IPS DF 6.9 (cell line): ENCODE measurements at places on chromosomes 6 and 20.

- DNase-seq = no peak
Observed at GRCh38 chr6:46419576-46420002, 71.7 kb downstream of the RCAN2 start.

- DNase-seq = no peak
Observed at GRCh38 chr20:4135385-4136077, 120.2 kb upstream of the RNF24 start.

DNA sequence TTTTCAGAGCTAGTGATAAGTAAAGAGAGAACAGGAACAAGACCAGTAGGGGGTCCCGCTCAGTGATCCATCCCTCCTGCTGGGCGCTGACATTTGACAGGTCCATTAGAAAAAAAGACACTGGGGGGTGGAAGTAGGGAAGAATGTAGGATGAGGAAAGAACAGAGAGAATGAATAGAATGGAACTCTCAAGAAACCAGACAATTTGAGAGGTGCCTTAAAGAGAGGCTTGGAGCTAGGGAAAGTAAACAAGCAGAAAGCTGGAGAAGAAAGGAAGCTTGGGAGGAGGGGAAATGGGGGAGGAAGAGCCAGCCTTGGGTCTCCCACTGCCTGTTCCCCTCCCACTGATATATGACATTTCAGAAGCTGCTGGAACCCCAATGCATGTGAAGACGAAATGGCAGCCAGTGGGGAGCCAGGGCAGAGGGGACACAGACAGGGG is 8.4 kb downstream of the GABBR1 start:
- DNase-seq = no peak

DNA sequence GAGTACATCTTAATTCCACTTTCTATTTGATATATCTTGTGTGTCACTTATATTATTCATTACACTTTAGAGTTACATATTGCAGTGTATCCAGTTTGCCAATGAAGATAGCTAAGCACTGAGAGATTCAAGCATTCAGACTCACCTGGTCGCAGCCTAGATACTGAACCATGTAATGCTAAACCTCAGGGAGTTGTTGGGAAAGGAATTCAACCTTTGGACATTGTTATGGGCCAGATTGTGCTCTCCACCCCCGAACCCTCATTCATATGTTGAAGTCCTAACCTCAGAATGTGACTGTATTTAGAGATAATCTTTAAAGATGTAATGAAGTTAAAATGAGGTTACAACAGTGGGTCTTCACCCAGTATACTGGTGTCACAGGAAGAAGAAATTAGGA is 13.8 kb upstream of the KIF16B start:
- no peak for DNase-seq

GRCh38 chr20:11186301-11187008 is 512.7 kb upstream of the JAG1 start:
- DNase-seq = no peak

GRCh38 chr6:41630946-41631345 is 7.3 kb upstream of the MDFI start:
- no peak for DNase-seq

- no peak for DNase-seq
Observed at GRCh38 chr6:6788394-6789032, 200.0 kb downstream of the LY86 start.

DNA sequence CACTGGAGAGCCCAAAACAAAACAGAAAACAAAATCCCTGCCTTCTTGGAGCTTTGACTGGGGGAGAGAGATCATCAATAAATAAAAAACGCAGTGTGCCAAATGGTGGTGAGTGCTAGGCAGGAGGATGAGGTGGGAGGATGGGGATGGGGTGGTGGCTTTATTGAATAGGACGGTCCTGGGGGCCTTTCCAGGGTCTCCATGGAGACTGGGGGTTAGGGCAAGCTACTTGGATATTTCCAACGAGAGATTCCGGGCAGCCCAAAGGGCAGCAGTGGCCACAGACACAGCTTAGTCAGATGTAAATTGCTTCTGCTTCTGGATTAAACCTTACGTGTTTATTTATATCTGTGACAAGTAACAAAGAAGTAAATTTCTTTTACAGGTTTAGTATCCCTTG is 700.1 kb downstream of the QKI start:
- no peak for DNase-seq
